ENCODE measurements at places on chromosomes 16 and 17. TPM values are rescaled to one million over a fixed set of nuclear protein-coding genes. Genes with fewer than 3 reads are reported as not detected.

The GAST gene
- not detected for total RNA-seq

DNA sequence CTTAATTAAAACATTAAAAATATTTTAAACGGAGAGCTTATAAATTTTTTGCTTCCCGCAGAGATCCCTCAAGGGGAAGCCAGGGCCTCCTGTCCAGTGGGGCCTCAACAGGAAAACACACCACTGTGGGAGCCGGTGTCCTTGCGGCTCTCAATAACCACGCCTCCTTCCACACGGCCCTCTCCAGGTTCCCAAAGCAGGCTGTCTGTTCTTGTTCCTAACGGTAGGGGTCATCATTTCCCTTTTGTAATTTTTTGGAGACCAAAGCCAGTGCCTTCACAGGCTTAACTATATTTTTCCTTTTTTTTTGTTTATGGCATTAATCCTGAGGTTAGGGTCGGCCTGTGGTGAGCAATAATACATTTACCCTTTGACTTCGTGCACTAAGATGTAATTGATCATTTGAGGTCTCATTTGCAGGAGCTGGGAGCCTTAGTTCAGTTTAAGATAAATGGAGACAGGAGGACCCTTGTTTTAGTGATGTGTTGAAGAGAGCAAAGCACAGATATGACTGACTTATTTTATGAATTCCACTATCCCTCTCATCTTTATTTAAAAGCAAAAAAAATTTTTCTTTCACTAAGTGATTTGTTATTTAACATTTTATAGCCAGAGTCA lies 77.5 kb upstream of the N4BP1 start:
- no peak for DNase-seq

GRCh38 chr16:88775825-88776224 lies 9.2 kb downstream of the PIEZO1 start:
- DNase-seq, result no peak

- DNase-seq, result no peak
Measured at GRCh38 chr17:5533486-5534315, 47.3 kb downstream of the MIS12 start.
